Activated CD4-positive, alpha-beta T cell treated with anti-CD3 and anti-CD28 coated beads for 36 hours (primary cell): ENCODE measurements at places on chromosomes 7 and 10. TPM values are rescaled to one million over a fixed set of nuclear protein-coding genes. Genes with fewer than 3 reads are reported as not detected.

INMT gene
- total RNA-seq = 0.09 TPM

DNA sequence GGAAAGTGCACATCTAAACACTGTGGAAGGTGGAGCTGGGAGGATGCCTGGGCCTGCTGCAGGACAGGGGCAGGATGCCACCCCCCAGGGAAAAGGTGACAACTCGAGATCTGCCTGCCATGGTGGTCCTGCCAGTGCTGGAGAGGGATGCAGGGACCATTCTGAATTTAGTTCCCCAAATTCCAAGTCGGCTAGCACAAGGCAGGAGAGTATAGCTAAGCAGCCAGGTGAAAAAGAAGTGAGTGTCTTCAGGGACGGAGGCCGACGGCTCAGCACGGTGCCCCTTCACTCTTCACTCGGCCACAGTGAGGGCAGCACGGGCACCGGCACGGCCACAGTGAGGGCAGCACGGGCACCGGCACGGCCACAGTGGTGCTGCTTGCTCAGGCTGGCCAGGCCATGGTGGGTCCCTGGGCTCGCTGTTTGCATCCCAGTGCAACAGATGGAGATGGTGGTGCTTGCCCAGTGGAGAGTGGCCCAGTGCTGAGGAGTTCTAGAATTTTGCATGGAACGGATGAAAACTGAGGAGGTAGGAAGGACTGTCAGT lies 161.3 kb upstream of the SHH start:
- no peak overlapping the region for H3K4me3 ChIP-seq
- H3K27ac ChIP-seq = no peak overlapping the region
- no peaks in the 10 kb centered on the region for H3K36me3 ChIP-seq
- no peak for DNase-seq
- peaks cover 10% of the 10 kb centered on the region for H3K4me1 ChIP-seq

- H3K4me1 ChIP-seq = no peaks in the 10 kb centered on the region
- DNase-seq = no peak
- H3K27me3 ChIP-seq = no peaks in the 10 kb centered on the region
Observed at GRCh38 chr7:40544221-40544723, 409.5 kb downstream of the SUGCT start.

GRCh38 chr10:47412869-47413268 lies 28.8 kb upstream of the ZNF488 start:
- no peaks in the 10 kb centered on the region for H3K36me3 ChIP-seq

DNA sequence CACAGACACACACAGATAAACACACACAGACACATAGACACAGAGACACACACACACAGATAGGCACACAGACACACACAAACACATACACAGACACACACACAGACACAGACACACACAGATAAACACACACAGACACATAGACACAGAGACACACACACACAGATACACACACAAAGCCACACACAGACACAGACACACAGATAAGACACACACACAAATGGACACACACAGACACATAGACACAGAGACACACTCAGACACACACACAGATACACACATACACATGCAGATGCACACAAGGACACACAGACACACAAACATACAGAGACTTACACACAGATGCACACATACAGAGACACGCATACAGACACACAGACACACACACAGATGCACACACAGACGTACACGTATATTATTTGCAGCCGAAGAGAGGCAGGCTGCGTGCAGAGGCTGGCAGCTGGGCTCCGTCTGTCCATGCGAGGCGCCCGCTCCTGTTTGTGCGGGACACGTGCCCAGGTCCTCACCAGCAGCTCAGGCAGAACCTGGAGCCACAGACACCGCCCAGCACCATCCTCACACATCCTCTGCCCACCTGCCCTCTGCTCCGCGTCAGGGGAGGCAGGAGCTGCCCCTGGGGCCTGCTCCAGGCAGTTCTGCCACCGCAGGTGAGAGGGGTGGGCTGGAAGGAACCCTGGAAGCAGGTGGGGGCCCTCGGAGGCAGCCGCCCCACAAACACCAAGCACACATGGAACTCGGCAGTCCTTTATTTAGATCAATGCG lies 1.2 kb downstream of the CALML5 start:
- no peak overlapping the region for H3K27ac ChIP-seq
- H3K4me3 ChIP-seq = no peak overlapping the region
- no peaks in the 10 kb centered on the region for H3K4me1 ChIP-seq
- no peaks in the 10 kb centered on the region for H3K27me3 ChIP-seq
- H3K36me3 ChIP-seq = no peaks in the 10 kb centered on the region
- DNase-seq = no peak

- H3K4me1 ChIP-seq = no peaks in the 10 kb centered on the region
- no peak overlapping the region for H3K27ac ChIP-seq
- H3K4me3 ChIP-seq = no peak overlapping the region
- no peaks in the 10 kb centered on the region for H3K36me3 ChIP-seq
- no peak for DNase-seq
- no peaks in the 10 kb centered on the region for H3K27me3 ChIP-seq
Observed at GRCh38 chr7:82293467-82293866, 150.1 kb downstream of the CACNA2D1 start.

DUSP5 gene
- 60.9 TPM for total RNA-seq

DNA sequence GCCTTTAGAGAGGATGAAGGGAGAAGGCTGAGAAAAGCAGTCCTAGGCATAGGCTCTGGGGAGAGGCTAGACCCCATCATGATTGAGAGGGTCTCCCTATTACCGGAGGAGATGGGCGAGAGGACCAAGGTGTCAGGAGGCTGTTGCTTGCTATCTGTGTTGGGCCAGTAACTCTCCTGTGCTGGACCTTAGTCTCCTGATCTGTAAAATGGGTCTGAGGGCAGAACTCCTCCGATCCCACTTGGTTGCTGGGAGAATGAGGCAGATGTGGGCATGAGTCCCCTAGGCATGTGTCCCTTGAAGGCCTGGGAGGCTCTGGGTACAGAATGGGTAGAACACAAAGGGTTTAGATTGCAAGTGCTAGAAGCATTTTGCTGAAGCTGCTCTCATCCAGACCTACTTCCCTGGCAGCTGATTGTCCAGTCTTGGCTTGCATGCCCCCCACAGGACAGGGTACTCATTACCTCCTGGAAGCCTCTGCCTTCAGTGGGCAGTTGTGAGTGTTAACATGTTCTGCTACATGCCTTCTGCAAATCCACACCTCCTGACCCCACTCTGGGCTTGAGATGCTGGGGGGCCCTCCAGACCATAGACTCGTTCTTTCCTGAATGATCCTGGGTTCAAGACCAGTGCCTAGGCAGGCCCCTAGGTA lies 4.4 kb downstream of the ZMIZ1 start:
- H3K4me1 ChIP-seq = peaks cover 11% of the 10 kb centered on the region
- H3K4me3 ChIP-seq = no peak overlapping the region
- H3K27me3 ChIP-seq = peaks cover 3% of the 10 kb centered on the region
- H3K27ac ChIP-seq = no peak overlapping the region
- DNase-seq = peak; percentile 6
- no peaks in the 10 kb centered on the region for H3K36me3 ChIP-seq

GRCh38 chr7:115005953-115006352 lies 84.1 kb downstream of the MDFIC start:
- H3K36me3 ChIP-seq = peaks cover 44% of the 10 kb centered on the region
- H3K4me1 ChIP-seq = peaks cover 71% of the 10 kb centered on the region
- DNase-seq = no peak
- H3K4me3 ChIP-seq = no peak overlapping the region
- H3K27ac ChIP-seq = no peak overlapping the region

DNA sequence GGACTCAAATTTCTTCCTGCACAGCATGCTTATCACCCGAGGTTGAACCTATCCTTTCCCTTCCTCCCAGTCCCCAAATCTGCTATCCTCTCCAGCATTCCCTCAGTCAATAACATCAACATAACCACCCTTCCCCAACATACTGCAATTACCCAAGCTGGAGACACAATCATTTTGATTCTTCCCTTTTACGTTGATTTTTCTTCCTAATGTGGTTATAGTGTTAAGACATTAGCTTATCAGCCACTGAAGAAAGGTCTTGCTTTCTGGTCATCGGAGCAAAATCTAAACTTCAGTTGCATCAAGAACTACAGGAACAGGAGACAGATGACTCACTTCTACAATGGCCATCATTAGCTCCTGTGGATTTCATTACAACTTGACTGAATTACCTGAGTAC lies 3.5 kb upstream of the HBP1 start:
- H3K36me3 ChIP-seq = no peaks in the 10 kb centered on the region
- no peak for DNase-seq
- no peaks in the 10 kb centered on the region for H3K27me3 ChIP-seq

GNB2 gene
- total RNA-seq = 200 TPM

LANCL2 gene
- total RNA-seq = 11.1 TPM

- DNase-seq = no peak
- H3K27ac ChIP-seq = no peak overlapping the region
- H3K4me3 ChIP-seq = no peak overlapping the region
- H3K27me3 ChIP-seq = no peaks in the 10 kb centered on the region
- no peaks in the 10 kb centered on the region for H3K4me1 ChIP-seq
Observed at GRCh38 chr10:106771154-106771553, 393.4 kb downstream of the SORCS1 start.

- peaks cover 30% of the 10 kb centered on the region for H3K36me3 ChIP-seq
- no peak for DNase-seq
- no peaks in the 10 kb centered on the region for H3K27me3 ChIP-seq
- H3K4me3 ChIP-seq = no peak overlapping the region
Observed at GRCh38 chr7:5633161-5634106, 148.0 kb downstream of the RNF216 start.

- no peak overlapping the region for H3K27ac ChIP-seq
- H3K27me3 ChIP-seq = no peaks in the 10 kb centered on the region
- H3K36me3 ChIP-seq = no peaks in the 10 kb centered on the region
- DNase-seq = no peak
- H3K4me3 ChIP-seq = no peak overlapping the region
- peaks cover 11% of the 10 kb centered on the region for H3K4me1 ChIP-seq
Observed at GRCh38 chr10:24907956-24908355, 44.5 kb downstream of the PRTFDC1 start.

MKI67 gene
- 234 TPM for total RNA-seq
